ENCODE measurements at places on chromosomes 4 and X. TPM values are rescaled to one million over a fixed set of nuclear protein-coding genes. Genes with fewer than 3 reads are reported as not detected.

DNA sequence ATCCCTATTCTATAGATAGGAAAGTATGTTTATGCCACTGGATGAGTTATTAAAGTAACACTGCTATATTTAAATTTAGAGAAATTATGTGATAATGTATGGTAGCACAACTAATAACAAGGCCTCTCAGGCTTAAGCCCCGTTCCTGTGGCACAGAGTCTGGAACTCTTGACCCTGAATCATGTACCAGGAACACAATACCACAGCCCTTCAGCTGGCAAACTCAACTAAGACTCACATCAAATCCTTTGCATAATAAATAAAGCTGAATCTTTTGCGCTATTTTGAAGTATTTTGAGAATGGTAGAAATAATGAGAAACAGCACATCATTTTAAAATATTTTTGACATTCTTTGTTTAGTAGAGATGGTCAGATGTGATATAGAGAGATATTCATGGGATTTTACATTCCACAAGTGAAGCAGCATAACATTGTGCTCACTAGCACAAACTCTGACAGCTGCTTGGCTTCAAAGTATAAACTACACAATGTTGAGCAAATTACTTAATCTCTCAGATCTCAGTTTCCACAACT is 478.4 kb upstream of the FAM241A start:
- DNase-seq, result no peak

- no peak for DNase-seq
Observed at GRCh38 chr4:83232082-83232481, 52.5 kb downstream of the COQ2 start.

GRCh38 chr4:138292321-138292720 is 50.2 kb upstream of the SLC7A11 start:
- DNase-seq, result no peak

- no peak for DNase-seq
Observed at GRCh38 chr4:138959097-138959815, 56.3 kb upstream of the NOCT start.

GRCh38 chr4:82362565-82362964 is 11.2 kb downstream of the HNRNPD start:
- no peak for DNase-seq

- no peak for DNase-seq
Observed at GRCh38 chr4:74205559-74205958, 47.6 kb downstream of the MTHFD2L start.

DNA sequence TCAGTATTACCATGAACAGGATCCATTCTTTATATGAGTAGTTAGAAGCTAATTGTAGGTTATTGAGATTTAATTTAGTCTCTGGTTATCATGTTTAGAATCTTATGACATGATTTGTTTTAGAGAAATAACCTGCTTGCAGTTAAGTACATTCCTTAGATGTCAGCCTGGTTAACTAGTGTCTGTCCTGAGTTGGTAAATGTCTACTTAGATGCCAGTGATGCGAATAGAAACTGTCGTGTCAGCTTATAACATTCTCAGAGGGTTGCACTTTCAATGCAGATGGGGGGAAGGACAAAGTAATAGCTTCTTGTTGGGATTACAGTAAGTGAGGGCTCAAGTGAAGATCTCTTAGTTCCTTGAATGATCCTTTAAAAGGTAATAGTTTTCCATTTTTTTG is 227.8 kb upstream of the SPRY1 start:
- no peak for DNase-seq

DNA sequence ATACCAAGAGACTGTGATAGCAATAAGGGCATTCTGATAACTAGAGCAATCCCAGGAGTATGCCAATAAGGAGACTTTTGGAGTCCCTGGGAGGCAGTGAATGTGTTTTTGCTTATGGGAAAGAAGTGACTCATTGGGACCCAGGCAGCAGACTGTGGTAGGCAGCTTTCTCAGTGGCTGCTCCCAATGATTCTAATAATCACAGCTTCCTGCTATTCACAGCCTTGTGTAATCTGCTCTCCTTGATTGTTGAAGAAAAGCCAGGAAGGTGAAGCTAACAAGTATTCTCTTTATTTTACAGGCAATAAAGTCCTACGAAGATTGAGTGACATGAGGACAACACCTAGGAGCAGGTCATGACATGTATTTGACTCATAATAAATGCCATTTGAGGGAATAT is 70.3 kb upstream of the DDX60 start:
- DNase-seq, result no peak

DNA sequence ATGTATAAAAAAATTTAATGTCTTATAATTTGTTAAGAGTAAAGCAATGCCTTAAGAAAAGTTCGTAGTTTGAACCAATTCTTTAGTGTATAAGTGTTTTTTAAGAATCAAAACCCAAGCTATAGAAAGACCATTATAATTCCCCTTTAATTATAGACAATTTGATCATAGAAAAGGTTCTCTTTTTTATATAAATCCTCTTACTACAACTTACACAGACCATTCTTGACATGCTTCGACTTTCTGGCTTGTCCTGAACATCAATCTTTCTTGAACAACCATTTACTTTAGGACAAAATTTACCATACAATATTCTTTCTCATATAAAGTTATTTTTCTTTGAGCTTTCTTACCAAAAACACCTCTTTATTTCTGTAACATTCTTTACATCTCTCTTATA is 330.5 kb upstream of the SPANXN1 start:
- DNase-seq, result no peak

DNA sequence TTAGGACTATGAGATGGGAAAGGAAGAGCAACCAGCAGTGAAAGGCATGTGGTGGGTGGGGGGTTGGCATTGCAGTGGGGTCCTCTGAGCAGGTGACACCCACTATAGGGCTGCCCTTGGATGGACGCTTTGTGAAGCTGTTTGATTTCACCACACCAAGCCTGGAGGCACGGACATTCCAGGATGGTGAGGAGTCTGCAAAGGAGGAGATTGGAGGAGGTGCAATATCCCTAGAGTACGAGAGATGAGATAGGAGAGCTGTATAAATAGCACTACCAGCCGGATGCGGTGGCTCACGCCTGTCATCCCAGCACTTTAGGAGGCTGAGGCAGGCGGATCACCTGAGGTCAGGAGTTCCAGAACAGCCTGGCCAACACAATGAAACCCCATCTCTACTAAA is 42.3 kb downstream of the SHOX start:
- DNase-seq, result no peak

DNA sequence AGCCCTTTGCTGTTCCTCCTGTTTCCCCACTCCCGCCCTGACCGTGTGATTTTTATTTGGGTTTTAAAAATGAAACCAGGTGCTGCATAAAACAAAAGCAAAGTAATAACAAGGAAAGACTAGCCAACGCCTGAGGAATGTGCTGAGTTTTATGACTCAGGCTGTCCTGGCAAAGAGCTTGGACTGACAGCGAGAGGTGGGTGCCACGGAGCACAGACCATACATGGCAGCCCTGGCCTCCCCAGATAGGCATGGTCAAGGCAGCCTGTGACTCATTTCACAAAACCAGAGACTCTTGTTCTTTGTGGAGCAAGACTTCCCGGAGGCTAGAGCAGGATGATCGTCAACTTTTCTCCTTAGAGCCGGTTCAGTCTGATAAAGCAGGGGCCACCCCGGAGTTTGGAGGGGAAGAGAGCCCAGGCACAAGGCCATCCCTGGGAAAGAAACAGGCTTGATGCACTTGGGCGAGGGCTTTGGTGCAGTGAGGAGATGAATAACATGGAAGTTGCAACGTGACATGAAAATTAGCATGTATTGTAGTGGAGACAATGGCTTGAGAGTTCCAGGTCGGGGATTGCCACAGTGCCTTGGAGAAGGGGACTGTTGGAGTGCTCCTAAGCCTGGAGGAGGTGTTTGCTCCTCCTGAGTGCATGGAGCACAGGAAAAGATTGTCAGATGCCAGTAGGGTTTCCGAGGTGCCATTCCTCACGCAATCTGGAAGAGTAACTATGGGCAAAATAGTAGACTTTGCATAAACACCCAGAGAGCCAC is 54.8 kb downstream of the C4orf51 start:
- no peak for DNase-seq

Gene ZAR1
- total RNA-seq, result not detected

Gene MTNR1A
- total RNA-seq, result not detected

Gene CLNK
- total RNA-seq, result not detected

Gene ZMAT1
- total RNA-seq, result 2.7 TPM

Gene ANKRD50
- 0.57 TPM for total RNA-seq

Gene IBSP
- total RNA-seq, result not detected

All from activated naive CD4-positive, alpha-beta T cell treated with anti-CD3 and anti-CD28 coated beads for 36 hours (primary cell).